ENCODE measurements at places on chromosomes 16 and 17.

DNA sequence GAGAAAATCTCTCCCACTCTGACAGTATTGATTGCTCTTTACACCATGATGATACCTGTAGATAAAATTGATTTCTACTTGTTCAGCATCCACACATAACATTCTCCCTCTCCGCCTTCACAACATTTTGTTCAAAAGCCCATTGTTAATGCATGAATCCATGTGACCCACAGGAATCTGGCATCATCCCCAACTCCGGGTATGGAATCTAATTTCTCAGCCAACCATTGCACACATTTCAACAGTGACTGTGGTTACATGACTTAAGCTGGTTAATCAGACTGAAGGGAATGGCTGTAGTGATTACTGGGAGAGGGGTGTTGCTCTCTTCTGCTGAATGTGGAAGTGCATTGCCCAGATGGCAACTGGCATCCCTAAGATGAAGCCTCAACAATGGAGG is 161.4 kb upstream of the C16orf82 start:
- no peak for DNase-seq

- DNase-seq, result no peak
Observed at GRCh38 chr16:87075319-87075860, 241.8 kb downstream of the C16orf95 start.

GRCh38 chr17:4297351-4297750 is 33.6 kb upstream of the ANKFY1 start:
- DNase-seq, result no peak

- no peak for DNase-seq
Observed at GRCh38 chr17:534071-534691, 180.5 kb downstream of the VPS53 start.

DNA sequence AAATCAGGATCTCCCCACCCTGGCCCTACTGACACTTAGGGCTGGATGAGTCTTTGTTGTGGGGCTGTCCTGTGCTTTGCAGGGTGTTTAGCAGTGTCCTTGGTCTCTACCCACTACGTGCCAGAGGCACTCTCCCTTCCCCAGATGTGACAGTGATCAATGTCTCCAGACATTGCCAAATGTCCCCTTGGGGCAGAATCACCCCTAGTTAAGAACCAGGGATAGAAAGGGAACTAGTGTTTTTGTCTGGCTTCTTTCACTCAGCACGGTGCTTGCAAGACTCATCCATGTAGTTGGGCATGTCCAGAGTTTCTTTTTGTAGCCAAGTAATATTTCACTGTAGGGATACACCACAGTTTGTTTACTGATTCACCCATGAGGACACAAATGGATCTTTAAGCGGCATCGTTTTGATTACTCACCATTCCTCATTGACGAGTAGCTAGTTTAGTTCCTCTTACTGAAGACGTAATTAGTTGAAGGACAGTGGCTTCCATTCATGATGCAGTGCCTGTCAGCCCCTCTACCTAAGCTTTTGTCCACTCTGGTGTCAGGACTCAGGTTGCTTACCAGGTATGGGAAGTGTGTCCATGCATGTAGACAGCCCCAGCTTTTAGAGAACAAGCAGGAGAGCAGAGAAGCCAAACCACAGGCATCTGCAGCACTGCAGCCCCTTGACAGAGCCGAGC is 26.0 kb upstream of the ITGB4 start:
- no peak for DNase-seq

DNA sequence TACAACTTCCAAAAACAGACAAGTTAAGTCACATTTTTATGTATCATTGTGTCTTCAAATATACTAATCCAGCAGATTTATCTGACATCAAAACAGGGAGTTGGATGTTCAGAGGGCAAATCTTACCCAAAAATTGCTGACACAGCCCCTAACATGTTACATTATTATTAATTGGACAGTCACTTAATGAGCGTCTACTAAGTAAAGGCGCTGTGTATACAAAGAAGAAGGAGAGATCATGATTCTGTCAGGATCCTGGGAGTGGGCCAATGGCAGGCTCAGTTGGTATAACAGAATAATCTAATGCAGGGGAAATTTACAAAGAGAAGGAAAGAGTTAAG is 18.4 kb upstream of the CD300E start:
- DNase-seq, result no peak

- DNase-seq, result peak; percentile 72
Observed at GRCh38 chr16:9836118-9836736, 346.0 kb downstream of the GRIN2A start.

- peak; percentile 86 for DNase-seq
Observed at GRCh38 chr17:12342609-12343435, 322.1 kb downstream of the MAP2K4 start.

- peak; percentile 41 for DNase-seq
Observed at GRCh38 chr16:15435216-15435864, 952 bp downstream of the BMERB1 start.

DNA sequence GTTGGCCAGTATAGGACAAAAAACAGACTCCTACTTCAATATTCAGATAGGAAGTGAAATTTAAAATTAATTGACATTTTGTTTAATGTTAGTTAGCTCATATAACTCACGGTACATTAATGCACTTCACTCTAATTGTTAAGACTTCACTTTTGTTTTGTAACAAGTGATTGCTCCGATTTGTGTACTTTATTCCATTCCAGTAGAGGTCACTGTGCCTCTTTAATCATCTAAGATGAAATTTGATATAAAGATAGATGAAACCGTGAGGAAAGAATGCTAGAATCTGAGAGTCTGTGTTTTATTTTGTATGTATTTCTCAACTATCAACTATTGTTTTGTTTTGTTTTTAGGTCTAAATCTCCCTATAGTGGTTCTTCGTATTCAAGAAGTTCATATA is 29.0 kb downstream of the RBBP6 start:
- no peak for DNase-seq

DNA sequence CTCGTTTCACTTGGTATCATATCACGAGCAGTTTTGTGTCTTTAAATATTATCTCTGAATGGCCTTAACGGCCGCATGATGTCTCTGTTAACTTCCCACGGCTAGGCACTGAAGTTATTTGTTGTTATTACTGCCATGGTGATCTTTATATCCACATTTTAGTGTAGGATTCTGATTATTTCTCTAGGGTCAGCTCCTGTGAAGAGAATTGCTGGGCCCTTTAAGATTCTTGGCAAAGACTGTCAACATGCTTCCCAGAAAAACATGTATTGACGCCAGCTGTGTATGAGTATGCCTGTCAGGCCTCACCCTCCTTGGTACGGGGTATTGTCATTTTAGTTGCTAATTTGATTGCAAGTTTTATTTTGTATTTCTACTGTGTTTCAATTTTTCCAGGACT is 263.5 kb downstream of the SNX29 start:
- DNase-seq, result no peak

GRCh38 chr16:47519546-47519945 is 58.4 kb downstream of the PHKB start:
- no peak for DNase-seq

DNA sequence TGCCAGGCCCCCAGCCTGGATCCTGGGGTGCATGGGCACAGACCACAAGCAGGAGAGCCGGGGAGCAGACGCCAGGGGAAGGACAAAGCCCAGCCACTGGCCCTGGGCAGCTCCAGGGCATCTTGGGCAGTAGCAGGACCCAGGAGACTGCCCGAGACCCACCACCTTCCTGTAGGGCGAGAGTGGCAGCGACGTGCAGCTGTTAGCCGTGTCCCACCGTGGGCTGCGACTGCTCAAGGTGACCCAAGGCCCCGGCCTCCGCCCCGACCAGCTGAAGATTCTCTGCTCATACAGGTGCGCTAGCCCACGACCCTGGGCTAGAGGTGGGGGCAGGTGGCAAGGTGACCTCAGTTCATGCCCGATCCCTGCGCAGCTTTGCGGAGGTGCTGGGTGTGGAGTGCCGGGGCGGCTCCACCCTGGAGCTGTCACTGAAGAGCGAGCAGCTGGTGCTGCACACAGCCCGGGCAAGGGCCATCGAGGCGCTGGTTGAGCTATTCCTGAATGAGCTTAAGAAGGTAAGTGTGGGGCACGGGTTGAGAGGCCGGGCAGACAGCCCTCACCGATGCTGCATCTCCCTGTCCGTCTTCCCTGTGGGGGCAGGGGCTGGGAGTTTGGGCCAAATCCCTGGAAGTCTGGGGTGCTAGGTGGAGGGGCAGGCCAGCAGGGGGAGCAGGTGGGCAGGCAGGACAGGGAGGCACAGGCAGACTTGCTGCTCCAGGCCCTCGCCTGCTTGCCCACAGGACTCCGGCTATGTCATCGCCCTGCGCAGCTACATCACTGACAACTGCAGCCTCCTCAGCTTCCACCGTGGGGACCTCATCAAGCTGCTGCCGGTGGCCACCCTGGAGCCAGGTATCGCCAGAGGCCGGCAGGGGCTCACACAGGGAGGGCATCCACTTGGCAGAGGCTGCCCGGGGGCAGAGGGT is 13.5 kb upstream of the SMIM5 start:
- DNase-seq, result peak; percentile 92

GRCh38 chr16:62565706-62566105 is 529.5 kb upstream of the CDH8 start:
- DNase-seq, result no peak

- DNase-seq, result peak; percentile 52
Observed at GRCh38 chr17:28216528-28216927, 102.5 kb upstream of the TMEM97 start.

- DNase-seq, result no peak
Observed at GRCh38 chr17:37043201-37043600, 94.4 kb downstream of the AATF start.

- DNase-seq, result no peak
Observed at GRCh38 chr16:22674832-22675191, 139.2 kb upstream of the HS3ST2 start.

DNA sequence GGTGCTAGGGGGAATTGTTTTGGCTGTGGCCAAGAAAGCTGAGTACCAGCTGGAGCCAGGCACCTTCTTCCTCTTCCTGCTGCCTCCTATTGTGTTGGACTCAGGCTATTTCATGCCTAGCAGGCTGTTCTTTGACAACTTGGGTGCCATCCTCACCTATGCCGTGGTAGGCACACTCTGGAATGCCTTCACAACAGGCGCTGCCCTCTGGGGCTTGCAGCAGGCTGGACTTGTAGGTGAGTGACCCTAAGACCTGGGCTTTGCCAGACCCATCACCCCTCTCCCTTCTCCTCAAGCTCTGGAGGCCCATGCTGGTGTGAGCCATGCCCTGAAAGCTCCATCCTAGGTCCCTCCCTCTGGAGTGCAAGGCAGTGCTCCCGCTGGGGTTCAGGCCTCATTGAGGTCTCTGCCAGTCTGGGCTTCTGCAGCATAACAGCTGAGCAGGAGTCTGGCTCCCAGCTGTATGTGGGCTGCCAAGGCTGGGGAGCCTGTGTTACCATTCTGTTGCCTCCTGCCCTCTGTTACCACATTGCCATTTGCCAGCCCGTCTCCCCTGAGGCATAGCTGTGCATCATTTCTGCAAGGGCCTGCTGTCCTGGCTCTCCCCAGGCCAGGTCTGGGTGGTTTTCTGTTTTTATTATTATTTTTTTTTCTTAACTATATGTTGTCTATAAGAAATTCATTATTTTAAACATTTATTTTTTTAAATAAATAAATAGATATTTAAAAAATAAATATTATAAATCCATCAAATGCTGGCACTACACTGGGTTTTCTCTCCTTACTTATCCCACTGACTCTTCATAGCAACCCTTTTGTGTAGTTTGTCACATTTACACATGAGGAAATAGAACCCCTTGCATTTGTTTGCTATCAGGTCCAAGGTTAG is 4.1 kb downstream of the SLC9A5 start:
- no peak for DNase-seq

- no peak for DNase-seq
Observed at GRCh38 chr17:57442914-57443571, 186.7 kb downstream of the MSI2 start.

DNA sequence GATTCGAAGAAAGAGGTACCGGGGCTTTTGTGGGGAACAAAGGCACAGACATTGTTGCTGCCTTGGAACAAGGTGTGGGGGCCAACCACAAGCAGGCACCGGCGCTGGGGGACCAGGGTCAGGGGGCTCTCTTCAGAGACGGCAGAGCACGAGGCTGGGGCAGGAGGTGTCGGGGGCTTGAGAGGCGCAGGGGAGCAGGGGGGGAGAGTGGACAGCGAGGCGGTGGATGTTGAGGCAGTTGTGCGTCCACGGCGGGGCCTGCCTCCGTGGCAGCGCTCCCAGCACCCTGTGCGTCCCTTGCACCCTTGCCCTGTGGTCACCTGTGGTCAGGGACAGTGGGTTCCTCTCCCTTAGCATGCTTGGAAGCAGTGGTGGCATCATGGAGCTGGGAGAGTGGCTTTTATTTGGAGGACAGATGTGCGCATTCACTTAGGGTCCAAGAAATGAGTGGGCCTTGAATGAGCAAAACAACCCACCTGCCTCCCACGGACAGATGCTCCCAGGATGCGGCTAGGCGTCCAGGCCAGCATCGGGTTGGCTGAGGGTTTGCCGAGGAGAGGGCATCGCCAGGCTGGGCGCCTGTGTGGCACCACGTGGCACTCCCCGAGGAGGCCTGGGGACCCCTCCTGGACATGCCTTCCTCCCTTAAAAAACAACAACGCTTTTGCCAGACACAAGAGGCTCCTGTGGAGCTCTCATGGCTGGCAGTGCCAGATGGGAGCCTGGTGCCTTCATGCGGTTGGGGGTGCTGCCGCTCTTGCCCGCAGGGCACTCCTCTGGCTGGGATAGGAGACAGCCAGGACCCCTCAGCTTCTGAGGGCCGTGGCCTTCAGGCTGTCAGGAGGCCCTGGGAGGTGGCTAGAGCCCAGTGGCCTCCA is 113.0 kb downstream of the BANP start:
- no peak for DNase-seq

DNA sequence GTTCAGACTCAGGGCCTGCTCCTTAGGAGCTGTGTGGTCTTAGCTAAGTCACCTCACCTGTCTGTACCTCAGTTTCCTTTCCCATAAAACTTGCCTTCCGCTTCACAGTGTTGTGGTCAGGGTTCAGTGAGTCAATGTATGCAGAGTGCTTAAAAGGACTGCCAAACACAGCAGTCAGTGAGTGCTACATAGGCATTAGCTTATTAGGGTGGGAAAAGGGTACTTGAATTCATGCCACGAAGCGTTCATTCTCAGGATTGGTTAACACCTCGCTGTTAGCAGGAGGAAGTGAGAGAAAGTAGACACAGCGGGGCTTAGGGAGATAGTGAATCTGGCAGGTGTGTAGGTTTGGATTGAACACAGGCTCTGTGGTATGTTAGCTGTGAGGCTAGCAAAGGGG is 155.2 kb downstream of the SHISA9 start:
- DNase-seq, result no peak

GRCh38 chr17:79224476-79224875 is 149.9 kb downstream of the ENGASE start:
- DNase-seq, result no peak

DNA sequence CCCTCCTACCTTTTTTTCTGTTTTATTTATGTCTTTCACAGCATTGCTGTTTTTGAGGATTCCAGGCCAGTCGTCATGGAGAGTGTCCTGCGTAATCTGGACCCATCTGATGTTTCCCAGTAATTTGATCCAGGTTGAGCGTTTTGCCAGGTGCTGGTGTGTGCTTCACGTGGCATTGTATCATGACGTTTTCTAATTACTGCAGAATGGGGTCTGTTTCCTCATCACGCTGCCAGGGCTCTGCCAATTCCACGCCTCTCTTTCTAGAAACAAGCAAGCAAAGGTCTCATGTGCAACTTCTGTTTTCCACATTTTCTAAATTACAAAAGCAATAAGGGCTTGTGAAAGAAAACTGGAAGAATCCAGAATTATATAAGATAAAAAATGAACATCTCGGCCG is 28.3 kb upstream of the BHLHA9 start:
- no peak for DNase-seq
